ENCODE measurements at places on chromosomes 7 and 10.

GRCh38 chr7:108285003-108285368 lies 154.8 kb upstream of the LAMB4 start:
- DNase-seq = no peak

GRCh38 chr7:135160098-135160857 lies 10.2 kb downstream of the CYREN start:
- no peak for DNase-seq

DNA sequence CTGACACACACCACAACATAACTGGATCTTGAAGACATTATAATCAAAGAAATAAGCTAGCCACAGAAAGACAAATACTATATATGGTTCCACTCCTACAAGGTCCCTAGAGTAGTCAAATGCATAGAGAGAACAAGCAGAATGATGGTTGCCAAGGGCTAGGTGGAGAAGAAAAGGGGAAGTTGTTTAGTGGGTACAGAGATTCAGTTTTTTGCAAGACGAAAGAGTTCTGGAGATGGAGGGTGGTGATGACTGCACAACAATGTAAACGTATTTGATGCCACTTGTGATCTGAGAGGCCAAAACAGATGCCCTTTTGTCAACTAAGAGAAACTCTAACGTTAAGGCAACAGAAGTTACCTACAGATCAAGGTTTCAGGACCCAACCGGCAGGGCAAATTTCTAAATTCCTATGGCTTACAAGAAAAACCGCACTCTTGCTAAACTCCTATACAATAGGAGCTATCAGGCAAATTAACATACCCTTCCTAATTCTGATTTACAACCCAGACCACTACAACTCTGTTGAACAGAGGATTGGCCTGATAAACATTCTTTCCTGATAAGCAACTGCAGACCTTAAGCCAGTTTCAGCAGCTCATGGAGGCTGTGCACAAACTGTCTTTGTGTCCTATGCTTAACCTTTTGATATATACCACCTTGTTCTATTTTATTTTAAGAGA lies 69.0 kb downstream of the FAM107B start:
- no peak for DNase-seq

DNA sequence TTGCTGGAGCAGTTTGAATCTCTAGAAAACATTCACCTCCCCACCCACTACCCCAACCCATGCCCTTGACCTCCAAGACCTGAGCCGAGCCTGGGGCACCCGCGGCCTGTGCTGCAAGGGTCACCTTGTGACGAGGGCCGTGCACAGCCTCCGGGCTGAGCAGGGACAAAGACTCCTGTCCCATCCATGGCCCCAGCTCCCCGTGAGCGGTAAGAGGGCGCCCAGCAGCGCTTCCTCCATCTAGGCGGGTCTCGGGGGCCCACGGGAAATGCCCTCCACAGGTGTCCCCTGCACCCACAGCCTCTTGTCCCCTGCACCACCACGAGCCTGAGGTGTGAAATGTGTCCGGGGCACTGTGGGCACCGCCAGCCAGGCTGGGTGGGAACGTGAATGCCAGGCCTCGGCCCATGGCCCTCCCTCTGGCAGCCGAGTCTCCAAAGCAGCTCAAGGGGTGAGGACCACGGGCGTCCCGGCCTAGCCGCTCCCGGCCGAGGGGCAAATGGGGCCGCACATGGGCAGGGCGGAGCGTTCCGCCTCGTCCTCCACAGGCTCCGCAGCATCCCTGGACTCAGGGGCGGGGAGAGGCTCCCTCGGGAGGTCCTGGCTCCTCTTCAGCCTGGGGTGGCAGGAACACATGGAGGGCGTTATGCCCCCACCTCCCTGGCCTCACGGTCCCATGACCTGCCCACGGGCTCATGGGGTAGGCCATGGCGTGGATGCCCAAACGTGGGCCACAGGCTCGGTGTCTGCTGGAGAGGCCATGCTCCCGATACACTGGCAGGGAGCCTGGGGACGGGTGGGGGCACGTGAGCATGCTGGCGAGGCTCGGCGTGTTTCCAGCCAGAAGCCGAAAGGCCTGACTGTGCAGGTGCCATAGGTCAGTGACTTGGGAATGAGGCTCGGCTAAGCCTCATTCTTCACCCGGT lies 21.1 kb downstream of the DPYSL4 start:
- DNase-seq = no peak

DNA sequence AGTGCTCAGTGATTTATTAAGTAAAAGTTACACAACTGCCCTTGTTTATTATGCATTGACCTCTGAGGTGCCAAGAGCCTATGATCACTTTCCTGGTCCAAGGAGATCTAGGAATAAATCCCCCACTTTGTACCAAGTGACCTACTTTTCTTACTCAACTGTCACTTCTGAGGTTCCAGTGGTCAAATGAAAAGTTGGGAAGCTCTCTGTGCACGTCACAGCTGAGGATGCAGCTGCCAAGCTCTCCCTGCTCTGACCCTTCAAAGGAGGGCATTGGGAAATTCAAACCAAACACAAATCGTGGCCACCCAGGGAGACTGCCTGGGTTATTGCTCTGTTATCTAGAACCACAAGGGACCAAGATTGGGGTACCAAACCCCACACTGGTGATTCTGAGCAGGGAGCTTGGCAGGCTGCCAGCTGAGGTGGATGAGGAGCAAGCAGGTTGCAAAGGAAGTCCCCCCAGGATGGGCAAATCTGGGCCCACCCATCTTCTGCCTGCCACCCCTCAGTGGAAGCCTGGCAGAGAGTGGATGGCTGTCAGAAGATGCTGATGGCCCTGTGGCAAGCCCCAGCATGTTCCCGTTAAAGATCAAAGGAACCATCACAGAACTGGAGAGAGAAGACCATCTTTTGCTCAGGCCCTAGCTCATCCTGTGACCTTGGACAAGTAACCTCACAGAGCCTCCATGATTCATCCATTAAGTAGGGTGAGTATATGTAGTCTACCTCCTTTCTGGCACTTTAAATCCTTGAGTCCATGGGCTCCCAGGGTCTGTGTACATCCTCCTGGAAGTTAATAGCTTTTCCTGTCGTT lies 106.8 kb downstream of the PPP1R3C start:
- DNase-seq = no peak

- DNase-seq = no peak
Observed at GRCh38 chr7:41928781-41929180, 225.9 kb upstream of the INHBA start.

DNA sequence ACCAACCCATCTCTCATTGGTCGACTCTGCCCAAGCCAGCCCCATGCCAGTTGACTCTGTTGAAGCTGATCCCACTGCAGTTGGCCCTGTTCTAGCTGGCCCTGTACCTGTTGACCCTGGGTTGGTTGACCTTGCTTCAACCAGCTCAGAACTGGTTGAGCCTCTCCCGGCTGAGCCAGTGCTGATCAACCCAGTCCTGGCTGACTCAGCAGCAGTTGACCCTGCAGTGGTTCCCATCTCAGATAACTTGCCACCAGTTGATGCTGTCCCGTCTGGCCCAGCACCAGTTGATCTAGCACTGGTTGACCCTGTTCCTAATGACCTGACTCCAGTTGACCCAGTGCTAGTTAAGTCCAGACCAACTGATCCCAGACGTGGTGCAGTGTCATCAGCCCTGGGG lies 7.4 kb downstream of the PPRC1 start:
- no peak for DNase-seq

GRCh38 chr7:81013083-81013817 lies 94.4 kb upstream of the SEMA3C start:
- no peak for DNase-seq

DNA sequence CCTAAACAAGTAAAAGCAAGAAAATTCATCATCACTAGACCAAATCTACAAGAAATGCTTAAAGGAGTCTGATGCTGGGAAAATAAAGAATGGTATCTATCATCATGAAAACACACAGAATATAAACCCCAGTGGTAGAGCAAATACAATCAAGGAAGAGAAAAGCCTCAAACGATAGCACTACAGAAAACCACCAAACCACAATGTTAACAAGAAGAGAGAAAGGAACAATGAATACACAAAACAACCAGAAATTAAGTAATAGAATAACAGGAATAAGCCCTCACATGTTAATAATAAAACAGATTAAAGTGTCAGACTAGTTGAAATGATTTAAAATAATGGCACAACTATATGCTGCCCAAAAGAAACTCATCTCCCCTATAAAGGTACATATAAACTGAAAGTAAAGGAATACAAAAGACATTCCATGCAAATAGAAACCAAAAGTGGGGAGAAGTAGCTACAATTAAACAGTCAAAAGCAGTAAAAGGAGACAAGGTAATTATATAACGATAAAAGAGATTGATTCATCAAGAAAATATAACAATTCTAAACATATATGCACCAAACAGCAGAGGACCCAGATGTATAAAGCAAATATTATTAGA lies 77.3 kb downstream of the JMJD1C start:
- no peak for DNase-seq

GRCh38 chr10:24168258-24169170 lies 40.4 kb upstream of the KIAA1217 start:
- DNase-seq = no peak

DNA sequence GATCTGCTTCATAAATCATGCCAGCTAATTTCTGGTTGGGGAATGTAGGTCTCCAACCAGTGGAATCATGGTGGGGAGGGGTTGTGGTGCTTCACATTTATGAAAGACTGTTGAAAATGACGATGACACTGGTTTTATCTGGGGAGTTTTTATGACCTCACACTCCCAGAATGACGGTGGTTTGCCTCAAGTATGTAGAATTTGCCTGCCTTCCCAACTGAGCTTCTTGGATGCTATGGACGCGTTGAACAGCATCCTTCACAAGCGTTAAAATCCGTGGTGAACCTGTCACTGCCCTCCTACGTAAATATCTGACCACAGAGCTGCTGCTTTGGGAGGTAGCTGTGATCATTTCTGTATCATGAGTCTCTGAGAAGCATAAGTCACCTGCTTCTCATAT lies 3.3 kb downstream of the INSYN2A start:
- DNase-seq = no peak
